Skin of body (tissue), 3 donors: ENCODE measurements at places on chromosomes 3 and 15. TPM values are rescaled to one million over a fixed set of nuclear protein-coding genes. Genes with fewer than 3 reads are reported as not detected.

DNA sequence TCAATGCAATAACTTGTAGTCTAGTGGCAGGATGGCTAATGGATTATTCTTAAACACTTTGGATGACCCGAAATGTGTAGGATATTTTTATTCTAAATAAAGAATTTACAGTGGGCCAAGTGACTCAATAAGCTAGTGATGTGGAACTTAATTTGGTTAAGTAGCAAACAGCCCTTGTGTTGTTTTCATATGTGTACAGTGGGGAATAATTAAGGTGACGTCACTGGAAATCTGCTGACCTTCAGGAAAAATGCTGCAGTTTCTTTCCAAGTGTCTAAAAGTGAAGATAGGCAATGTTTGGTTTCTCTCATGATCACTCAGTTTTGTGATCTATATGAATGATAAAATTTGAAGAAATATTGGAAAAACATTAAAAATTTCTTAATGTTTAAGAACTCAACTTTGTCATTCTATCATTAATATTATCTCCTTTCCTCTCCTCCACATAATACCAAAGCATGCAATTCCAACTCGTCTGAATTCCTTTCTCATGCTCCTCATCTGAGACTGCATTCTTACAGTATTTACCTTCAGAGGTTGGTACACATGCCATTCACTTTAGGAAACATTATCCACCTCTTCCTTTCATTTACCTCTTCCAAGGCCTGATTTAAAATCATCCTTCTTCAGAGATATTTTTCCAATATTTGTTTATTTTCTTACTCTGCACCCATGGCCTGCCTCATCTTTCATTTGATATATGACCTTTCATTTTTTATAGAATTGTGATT lies 414.6 kb upstream of the ARPP21 start:
- DNase-seq = no peak

DNA sequence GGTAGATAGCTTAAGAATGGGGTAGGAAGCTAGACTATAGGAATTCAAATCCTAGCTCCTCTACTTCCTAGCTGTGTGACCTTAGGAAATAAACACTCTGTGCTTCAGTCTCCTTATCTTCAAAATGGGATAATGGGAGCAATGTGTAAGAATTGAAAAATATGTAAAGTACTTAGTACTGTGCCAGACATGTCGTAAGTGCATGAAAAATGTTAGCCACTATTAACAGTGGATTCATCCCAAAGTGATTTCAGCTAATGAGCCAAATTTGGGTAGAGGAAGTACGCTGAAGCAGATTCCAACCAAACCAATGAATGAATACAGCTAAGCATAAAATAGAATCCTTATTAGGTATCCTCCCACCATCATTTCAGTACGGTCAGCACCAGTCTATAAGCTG lies 192.1 kb downstream of the RORA start:
- no peak for DNase-seq

- DNase-seq = no peak
Observed at GRCh38 chr15:98164986-98165385, 204.5 kb downstream of the ARRDC4 start.

DNA sequence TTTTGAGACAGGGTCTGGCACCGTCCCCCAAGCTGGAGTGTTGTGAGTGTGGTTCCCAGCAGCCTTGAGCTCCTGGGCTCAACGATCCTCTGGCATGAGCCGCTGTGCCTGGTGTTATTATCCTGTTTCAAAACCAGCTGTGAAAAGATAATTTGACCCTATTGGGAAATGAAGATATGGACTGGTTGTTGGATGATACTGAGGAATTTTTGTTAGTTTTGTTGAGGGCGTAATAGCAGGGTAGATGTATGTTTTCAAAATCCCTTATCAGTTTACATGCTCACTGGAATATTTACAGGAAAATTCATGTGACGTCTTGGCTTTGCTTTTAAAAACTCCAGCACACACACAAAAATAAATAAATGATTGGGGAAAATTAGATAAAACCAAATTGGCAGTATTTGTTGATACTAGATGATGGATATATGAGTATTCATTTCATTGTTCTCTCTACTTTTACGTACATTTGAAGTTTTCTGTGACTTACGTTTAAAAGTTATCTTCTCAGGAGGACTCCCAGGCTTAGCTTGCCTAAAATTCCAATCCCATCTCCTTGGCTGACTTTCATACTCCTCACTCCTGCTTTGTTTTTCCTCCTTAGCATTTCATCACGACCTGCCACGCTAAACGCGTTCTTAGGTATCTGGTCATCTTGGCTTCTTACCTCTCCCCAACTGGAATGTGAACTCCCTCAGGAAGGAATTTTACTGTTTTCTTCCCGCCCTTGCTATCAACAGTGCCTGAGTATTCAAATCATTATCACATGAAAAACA lies 56.8 kb upstream of the TFRC start:
- DNase-seq = no peak

DNA sequence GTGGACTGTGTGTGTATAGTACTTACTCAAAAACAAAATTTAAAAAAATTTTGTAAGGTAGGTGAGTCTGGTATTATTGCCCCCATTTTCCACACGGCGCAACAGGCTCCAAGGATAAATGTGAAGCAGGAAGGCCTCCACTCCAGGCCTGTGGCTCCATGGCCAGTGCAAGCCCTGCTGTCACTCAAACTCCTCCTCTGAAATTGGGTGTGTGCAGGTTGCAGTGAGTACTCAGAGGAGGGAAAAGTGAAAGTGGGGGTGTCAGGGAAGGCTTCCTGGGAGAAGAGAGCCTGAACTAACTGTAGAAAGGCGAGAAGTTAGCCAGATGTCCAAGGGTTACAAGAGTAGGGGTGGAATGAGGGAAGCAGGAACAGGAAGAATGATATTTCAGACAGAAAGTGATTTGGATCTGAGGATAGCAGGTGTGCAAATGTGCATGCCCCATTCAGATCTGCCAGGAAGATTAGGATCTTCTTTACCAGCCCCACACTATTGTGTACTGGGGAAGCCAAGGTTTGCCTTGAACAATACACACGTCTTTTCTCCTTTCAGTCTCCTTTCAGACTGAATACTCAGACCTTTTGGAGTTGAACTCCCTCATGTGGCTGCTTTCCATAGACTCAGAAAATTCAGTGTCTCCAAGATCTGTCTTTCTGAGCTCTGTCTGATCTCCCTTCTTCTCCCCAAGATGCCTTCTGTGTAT lies 48.7 kb upstream of the RYK start:
- DNase-seq = peak; percentile 43

DNA sequence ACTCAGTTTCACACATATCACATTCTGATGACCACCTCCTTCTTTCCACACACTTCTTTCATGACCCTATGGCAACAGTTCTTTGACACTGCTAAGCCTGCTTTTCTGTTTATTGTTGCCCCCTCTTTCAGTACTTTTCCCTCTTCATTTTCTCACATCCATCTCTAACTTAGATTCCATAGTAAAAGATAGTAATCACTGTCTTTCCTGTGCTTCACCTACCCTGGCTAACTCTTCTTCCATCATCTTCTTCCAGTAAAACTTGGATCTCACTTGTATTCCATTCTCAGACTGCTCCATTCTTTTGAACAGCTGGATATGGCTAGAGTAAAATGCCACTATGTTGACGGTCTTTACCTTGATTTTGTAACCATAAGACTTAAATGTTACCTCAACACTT lies 632.6 kb upstream of the TGFBR2 start:
- no peak for DNase-seq

DNA sequence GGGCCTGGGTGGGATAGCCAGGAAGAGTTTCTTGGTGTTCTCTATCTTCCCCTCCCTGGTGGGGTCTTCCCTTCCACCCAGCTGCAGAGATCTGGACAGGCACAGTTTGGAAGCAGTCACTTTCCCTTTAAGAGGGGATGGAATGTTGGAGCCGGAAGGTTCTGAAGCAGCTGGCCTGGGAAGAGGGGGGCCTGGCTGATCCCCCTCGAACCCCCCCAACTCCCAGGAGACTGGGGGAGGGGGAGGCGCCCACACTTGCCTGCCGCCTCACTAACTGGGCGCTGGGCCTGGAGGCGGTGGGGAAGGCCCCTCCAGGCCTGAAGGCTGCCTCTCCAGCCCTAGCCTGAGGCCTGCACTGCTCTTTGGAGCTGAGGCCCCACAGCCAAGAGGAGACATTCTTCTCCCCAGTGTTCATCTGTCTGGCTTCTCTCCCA lies 1.4 kb downstream of the DVL3 start:
- DNase-seq = peak; percentile 79

DNA sequence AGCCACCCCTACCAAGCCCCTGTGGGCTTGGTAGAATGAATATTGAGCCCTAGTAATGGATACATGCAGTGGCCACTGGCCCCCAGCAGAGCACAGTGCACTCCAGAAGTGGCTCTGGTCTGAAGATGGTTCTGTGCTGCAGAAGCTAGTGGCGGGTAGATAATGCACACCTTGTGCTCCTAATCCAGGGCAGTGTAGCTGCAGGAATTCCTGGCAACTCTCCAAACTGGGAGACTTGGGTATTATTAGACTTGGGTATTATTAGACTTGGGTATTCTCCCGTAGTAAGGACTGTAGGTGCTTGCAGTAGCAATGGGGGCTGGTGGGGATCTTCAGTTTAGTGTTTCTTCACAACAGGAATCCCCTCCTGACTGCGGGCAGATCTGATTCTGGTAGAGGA lies 34.7 kb downstream of the NUSAP1 start:
- DNase-seq = no peak

DNA sequence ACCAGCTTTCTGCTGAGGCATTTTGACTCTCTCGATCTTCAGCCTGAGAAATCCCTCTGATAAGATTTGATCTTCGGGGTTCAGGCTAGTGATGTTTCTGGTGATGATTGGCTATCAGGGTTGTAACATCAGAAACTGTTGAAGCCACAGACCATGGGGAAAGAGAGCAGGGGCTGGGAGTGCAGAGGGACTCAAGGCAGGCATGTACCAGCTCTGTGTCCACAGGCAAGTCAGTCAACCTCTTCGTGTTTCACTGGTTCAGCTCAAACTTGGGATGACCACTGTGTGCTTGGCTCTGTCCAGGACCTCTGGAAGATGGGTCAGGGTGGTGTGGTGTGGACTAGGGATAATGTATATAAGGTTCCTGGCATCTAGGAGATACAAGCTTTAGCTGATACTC lies 116.5 kb downstream of the EEFSEC start:
- no peak for DNase-seq

GRCh38 chr3:51637941-51638471 lies 33.0 kb upstream of the TEX264 start:
- no peak for DNase-seq

DNA sequence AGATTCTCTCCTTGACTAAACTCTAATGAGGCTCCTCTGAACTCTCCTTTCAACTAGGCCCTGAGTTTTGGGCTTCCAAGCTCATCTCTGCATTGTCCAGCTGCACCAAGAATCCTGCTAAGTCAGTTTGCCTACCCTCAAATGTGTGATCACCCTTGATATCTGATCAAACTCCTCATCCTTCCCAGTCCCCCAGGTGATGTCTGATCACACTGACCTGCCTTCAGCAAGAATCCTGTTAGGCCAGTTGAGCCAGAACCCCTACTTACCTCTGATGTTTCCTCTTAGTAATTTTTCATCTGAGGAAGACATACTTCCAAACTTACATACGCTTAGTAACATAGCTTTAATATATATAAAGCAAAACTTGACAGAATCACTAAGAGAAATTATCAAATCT lies 28.8 kb downstream of the SUMF1 start:
- DNase-seq = no peak

GRCh38 chr3:136617198-136617597 lies 135.0 kb downstream of the STAG1 start:
- no peak for DNase-seq

DNA sequence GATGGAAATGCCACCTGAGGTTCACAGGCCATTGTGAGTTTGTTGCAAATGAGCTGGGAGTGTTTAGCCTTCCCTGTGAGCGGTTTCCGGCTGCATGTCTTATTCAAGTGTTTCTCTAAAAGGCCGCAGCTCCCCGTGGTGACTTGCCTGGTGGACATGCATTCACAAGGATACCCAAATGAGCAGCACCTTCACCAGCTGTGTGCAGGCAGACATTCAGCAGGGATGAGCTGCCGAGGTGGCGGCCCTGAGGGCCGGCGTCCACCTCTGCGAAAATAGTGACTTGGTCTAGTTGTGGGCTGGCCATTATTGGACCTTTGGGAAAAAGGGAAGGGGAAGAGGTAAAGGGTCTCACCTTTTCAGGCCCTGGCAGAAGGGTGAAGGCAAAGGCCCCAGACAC lies 23.4 kb downstream of the SPSB4 start:
- DNase-seq = no peak

DNA sequence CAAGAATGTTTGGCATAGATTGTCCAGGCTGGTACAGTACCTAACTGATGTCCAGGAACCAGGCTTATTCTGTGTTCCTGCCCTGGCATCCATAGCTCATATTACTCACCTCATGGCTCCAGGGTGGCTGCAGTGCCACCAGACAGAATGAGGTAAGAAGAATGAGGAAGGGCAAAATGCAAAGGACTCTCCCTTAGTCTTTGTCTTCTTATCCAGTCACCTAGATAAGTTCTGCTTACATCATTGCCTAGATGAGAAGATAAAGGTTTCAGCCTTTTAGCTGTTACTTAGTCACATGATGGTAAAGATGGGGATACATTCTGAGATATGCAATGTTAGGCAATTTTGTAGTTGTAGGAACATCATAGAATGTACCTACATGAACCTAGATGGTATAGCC lies 45.8 kb downstream of the CHP1 start:
- no peak for DNase-seq

- DNase-seq = no peak
Observed at GRCh38 chr15:30958219-30958618, 33.2 kb downstream of the MTMR10 start.

DNA sequence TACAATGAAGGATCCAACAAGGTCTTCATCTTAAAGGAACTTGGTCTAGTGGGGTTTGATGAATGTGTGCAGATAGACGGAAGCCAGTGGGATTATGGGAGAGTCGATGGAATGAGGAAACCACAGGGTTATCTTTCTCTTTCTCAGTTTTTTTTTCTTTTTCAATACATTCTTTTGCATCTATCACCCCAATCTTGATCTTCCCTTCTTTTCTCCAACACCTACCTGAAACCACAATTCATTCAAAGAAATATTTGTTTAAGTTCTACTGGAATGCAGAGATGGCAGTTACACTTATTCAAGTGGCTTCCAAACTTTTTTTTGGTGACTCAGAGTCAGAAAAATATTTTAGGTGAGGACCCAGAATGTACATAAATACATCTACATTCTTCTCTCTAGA lies 1.7 kb downstream of the TMEM212 start:
- DNase-seq = no peak

- no peak for DNase-seq
Observed at GRCh38 chr3:150236316-150237082, 171.6 kb upstream of the TSC22D2 start.

The TM4SF18 gene
- total RNA-seq = 16.6 TPM

The CSPG4 gene
- 42.2 TPM for total RNA-seq

The UBE2E1 gene
- total RNA-seq = 74.1 TPM

The NEK10 gene
- 5.0 TPM for total RNA-seq

The FLNB gene
- 136 TPM for total RNA-seq

The RBPMS2 gene
- 0.59 TPM for total RNA-seq

The RHCG gene
- 13.3 TPM for total RNA-seq

The GOLGA8J gene
- 0.30 TPM for total RNA-seq

The SLC12A1 gene
- total RNA-seq = not detected

The SOX2 gene
- total RNA-seq = 1.9 TPM

The ECE2 gene
- not detected for total RNA-seq

The ASB14 gene
- 0.10 TPM for total RNA-seq
